MV-4-11 (cell line): ENCODE measurements at places on chromosomes 7 and 10.

GRCh38 chr10:98312822-98313221 lies 44.8 kb upstream of the LOXL4 start:
- peak; percentile 70 for DNase-seq

DNA sequence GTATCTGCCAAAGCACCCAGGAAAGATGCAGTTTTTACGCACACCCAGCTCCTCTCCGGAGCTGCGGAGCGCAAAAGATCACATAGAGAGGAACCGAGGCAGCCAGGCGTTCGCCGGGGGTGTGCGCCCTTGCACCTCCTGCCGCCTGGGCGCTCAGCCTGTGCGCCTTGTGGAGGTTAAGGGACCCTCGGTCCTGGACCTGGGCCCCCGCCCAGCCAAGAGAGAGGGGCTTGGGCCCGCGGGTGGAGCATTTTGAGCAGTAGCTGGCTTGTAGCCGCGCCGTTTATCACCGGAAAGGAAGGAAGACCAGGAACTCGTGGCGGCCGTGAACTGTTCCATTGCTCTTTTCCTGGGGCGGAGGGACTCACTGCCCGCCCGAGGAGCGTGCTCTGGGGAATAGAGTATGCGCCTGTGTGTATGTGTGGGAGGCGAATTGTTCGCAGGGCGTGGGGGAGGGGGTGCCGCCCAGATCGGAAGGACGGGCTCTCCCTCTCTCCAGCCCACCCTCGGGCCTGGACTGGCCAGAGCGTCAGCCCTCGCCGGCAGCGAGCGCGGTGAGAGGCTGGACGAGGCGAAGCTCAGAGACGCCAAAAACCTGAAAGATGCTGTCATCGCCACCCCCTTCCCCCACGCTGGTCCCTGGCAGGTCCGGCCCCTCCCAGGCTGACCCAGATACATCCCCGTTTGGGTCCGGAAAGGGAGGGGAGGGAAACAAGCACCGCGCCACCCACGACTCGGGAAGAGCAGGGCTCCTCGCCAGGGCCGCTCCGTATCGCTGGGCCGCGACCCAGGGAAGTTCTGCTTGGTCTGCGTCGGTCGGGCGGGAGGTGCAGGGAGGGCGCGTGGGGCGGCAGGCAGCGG lies 1.2 kb upstream of the WNT2 start:
- DNase-seq: no peak

DNA sequence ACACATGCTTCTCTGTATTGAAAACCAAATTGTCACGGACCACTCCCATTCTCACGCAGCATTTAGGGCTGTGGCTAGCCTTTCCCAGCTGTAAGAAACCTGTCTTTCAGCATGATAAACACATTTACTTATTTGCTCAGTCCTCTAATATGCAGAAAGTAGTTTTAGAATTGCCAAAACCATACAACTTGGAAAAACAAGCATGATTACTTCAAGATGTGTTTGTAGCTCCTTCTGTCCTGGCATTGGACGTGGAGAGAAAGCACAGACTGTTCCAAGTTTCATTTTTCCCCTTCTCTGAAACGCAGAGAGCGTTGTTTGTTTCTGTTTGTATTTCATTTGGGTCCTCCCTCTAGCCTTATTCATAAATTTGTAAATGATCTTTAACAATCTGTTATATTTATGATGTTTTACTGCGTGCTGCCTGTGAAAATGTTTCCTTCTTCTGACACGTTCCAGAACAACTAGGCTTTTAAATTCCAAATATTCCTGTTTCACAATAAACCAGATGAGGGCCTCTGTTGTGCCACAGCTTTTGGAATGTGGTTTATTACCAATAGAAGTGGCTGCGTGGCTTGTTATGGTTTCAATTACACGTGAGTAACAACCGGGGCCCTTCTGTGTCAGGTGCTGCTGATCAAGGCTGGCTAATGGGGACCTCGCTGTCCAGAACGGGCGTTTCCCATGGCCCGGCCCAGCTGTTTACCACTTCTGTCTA lies 26.1 kb downstream of the MNX1 start:
- DNase-seq: no peak

DNA sequence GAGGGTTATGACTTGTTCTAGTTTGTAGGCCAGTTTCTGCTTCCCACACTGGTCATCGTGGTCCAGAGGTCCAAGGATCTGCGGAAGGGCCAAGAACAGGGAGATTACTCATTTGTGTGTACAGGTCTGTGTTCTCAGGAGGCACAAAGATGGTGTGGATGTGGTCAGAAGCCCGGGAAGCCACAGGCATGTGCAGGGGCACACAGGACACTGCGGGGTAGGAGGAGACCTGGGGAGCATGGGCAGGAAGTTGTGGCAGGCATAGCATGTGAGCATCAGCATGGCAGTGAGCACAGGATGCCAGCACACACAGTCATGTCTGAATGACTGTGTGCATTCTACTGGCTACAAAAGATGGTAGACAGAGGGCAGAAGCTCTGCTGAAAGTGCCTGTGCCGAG lies 445.8 kb downstream of the PLXNA4 start:
- DNase-seq: no peak

GRCh38 chr10:28975891-28976531 lies 298.7 kb downstream of the BAMBI start:
- DNase-seq: no peak

DNA sequence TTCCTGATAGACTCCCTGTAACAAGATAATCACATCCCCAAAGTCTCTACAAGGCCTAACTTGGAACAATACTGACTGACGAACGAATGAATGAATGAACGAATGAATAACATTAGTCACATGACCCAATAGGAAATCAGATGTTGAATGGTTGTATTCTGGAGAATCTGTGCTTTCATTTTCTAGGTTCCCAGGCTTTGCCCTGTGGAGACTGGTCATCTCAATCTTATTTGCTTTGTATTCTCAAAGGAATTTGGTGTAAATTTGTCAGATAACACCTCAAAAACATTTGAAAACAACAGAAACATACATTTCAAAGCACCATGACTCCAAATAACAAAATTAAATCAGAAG lies 69.6 kb upstream of the COL1A2 start:
- DNase-seq: no peak

DNA sequence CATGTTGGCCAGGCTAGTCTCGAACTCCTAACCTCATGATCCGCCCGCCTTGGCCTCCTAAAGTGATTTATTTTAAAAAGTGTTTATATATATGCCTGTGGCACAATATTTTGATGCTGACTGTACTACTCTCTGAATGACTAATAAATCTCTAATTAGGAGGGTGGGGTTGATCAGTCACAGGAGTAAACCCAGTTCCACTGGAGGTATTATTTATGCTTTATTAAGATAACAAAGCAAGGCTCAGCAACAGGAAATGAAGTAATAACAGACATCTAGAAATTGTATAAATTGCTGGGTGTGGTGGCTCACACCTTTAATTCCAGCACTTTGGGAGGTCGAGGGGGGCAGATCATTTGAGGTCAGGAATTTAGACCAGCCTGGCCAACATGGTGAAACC lies 26.0 kb upstream of the MCU start:
- no peak for DNase-seq

GRCh38 chr7:139117599-139118233 lies 8.2 kb upstream of the ZC3HAV1 start:
- DNase-seq: no peak
